MCF 10A (cell line): ENCODE measurements at places on chromosomes 11 and 22. TPM values are rescaled to one million over a fixed set of nuclear protein-coding genes. Genes with fewer than 3 reads are reported as not detected.

DNA sequence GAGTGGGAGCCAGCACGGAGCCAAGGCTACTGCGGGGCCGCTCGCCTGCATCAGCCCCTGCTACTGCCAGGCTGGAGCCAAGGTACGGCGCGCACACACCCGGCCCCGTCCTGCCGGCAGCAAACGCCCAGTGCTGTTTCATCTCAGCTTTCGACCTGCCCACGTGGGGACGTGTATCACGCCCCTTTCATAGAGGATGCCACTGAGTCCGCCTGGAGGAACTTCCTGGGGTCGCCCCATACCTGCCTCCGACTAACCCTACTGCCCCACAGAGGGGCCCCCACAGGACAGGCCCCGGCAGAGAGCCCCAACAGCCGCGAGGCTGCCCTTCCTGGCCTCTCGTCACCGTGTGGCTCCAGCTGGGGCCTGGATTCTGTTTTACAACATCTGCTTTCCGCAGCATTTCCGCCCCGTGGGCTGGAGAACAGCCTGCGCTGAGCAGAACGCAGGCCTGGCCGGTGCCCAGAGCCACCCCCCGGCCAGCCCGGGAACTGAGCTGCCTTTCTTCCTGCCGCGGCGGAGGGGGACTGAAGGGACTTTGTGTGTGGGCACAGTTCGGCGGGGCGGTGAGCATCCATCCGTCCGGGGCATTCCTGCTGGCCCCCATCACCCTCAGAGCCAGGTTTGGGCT lies 22.9 kb upstream of the ARHGAP8 start:
- DNase-seq, result no peak

GRCh38 chr11:70220920-70221319 lies 17.8 kb downstream of the FADD start:
- DNase-seq, result no peak

DNA sequence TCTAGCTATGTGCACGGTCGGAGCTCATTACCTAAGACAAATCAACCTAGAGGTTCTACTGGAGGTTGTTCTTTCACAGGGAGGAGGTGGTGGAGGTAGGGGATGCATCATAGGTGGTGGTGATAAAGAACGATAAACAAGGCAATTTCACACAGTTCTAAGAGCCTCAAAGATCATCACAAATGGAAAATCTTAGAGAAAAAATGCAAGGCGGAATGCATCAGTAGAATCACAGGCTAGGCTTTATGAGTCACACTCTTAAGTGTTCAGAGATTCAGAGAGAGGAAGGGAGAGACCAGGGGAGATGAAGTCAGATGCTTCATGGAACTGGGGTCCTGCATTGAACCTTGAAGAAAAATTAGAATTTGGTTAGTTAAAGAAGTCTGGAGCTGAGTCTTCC lies 58.3 kb downstream of the TMPRSS5 start:
- DNase-seq, result no peak

DNA sequence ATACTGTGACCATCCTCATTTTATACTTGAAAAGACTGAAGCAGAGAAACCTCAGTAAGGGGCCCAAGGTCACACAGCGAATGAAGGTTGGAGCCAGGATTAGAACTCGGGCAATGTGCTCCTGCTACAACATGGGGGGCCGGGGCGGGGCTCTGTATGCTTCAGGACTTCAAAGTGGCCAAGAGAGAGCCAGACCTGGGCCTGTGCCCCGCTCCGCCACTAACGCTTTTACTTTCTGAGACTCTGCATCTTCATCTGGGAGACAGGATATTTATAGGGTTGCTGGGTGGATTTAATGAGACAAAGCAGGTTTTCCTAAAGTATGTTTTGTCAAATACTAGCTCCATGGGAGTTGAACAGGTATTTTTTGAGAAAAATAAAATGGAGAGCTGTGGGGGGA lies 33.9 kb upstream of the LYVE1 start:
- DNase-seq, result no peak

DNA sequence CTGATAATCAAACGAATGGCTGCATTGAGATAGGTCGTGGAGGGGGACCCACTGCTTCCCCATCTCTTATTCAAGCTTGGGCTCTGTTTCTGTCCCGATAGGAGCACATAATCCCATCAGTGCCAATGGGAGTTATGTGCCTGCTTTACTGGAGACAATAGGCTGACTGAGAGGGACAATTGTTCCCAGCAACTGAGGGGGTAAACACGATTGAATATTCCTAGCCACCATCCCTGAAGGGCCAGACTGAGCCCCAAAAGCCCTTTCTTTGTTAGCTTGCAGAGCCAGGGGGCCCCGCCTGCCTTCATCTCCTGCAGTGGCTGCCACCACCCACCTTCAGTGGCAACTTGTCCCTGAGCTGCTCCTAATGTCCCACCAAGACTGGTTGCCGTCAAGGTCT lies 172.8 kb upstream of the NAV2 start:
- DNase-seq, result no peak

DNA sequence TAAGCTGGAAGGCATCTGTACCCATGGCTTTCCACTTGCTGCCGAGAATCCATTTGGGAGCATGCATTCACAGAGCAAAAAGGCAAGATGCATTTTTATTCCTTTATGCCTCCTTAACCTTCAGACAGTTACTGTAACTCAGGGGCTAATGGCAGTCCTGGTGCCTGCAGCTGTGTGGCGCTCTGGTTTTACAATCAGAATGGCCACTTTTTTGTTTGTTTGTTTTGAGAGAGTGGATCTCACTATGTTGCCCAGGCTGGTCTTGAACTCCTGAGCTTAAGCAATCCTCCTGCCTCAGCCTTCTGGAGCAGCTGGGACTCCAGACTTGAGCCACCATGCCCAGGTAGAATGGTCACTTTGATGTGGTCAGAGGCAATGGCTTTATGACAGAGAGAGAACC lies 101.8 kb downstream of the NAV2 start:
- DNase-seq, result no peak

GRCh38 chr11:120462825-120463224 lies 48.7 kb upstream of the GRIK4 start:
- DNase-seq, result no peak

DNA sequence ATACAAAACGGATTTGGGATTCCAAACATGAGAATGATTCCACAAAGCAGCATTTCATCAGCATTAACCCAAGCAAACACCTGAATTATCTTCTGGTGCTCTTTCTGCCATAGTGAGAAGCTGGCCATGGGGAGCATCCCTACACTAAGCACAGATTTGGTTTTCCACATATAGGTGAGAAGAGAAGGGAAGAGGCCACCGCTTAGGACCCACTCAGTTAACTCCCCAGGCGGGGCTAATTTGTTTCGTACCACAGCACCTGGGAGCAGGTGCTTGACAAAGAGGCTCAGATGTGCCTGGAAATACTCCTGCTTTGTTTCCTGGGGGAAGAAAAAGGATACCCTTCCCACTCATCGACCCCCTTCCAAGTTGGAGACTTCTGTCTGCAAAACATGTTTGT lies 64.2 kb downstream of the RAB30 start:
- no peak for DNase-seq

DNA sequence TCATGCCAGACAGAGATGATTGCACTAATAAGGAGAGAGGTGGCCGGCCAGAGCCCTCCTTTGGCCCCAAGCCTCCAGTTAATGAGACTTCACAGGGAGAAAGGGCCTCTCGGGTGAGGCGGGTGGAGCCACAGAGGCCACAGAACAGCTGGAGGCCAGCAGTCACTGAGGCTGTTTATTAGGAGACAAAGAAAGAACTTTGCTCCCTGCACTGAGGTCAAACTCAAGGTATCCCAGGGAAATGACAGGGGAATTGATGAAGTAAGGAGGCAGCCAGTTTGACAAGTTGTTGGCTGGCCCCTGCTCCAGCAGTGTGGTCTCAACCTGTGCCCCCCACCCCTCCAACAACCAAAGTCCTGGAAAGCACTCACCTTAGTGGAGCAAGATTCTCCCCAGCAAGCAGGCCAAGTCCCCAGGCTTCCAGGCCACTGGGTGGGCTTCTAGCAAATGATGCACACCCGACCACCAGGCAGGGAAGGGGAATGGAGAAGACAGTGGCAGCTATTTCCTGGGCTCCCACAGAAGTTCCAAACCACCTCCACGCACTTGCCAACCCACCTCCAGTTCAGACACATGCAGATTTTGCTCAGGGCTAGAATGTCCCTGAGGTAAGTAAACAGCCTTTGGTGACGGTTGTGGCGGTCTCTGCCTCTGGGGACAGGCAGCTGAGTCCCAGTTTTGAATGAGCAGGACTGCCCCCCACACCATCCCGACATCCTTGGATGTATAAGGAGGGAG lies 53.2 kb downstream of the RPUSD4 start:
- DNase-seq, result no peak

Gene RPS13
- total RNA-seq, result 1,551 and 1,734 TPM in 2 replicates

Gene NFAM1
- total RNA-seq, result not detected in 2 replicates

Gene ENTHD1
- not detected in 2 replicates for total RNA-seq

Gene NNMT
- total RNA-seq, result 429 and 638 TPM in 2 replicates

Gene OTOG
- total RNA-seq, result not detected in 2 replicates

Gene OPCML
- total RNA-seq, result not detected in 2 replicates

Gene HBB
- not detected in 2 replicates for total RNA-seq
